ENCODE measurements at places on chromosomes 12 and 14.

DNA sequence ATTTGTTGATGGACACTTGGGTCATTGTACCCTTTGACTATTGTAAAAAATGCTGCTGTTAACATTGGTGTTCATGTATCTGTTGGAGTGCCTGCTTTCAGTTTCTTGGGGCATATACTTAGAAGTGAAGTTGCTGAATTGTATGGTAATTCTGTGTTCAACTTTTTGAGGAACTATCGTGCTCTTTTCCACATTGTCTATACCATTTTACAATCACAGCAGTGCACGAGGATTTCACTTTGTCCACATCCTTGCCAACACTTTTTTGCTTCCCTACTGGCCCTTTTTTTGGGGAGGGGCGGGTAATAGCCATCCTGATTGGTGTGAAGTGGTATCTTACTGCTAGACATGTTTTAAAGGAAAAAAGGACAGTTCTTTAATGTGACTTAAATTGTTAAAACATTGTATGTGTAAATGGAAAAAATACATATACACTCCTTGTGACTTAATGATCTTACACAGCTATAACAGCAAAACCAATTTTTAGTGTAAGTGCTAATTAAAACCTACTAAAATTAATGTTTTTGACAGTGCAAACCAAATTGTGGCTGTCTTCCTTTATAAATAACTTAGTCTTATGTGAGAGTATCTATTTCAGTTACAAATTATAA is 52.7 kb downstream of the WNK1 start:
- no peak for DNase-seq

GRCh38 chr12:130100634-130101362 is 61.5 kb upstream of the FZD10 start:
- DNase-seq: no peak

GRCh38 chr14:104217486-104218360 is 79.3 kb downstream of the KIF26A start:
- DNase-seq: no peak

DNA sequence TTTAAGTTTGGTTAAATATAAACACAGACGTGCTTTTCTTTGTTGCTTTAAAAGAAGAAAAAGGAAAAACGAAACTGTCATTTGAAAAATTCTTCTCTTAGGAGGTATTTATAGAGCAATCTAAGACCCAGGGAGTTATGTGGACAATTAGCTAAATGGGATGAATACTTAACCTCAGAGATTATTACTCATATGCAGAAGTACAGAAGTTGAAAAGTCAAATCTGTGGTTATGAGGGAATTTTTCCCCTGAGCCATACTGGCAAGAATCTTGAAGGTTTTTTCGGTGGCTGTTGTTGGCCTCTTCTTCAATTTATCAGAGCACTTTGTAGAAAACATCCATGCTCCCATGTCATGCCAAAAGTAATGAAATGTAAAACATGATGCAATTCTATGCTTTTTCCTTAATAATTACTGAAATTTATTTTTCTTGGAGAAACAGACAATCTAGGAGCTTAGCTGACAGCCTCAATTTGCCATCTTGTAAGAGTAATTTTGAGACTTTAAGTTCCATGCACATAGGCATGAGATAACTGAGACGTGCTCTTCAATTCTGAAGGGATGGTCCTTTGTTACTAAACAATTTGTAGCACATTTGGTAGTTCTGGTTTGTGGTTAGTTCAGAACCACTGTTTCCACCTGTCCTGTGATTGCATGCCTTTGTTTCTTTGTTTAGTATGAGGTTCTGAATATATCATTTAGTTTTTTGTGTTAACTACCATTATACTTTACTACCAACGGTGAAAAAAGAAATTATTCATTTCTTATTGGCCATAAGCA is 126.6 kb downstream of the BCAT1 start:
- DNase-seq: peak; percentile 56

DNA sequence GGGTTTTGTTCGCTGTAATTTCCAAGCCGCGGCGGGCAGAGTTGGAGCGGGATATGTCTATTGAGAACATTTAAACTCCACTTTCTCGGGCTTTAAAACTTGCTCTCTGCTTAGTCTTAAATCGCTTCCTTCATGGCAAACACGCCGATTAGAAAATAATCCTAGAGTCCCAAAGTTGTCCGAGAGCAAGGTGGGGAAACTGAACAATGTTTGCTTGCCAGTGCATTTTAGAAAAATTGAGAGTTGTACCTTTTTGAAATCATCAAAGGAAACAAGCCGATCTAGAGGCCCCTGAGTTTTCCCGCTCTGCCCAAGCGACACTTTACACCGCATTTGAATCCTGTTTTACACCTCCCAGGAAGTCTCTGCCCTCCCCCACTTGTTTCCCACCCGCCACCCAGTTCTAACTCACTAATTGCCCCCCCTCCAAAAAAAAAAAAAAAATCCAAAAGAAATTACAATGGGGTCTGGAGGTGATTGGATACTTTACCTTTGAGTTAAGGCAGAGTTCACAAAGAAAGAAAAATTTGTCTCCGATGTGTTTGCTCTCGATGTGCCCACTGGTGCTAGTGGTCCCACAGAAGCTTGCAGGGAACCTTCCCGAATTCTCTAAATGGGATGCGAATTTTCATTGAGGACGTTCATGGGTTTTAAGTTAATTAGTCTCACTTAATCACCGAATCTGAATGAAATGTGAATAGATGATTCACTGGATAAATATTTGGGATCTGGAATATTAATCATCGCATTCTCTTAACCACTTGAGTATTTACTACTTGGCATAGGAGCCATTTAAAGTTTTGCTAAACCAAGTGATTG is 2.3 kb downstream of the HMGA2 start:
- peak; percentile 71 for DNase-seq

GRCh38 chr12:15910468-15910863 is 666 bp upstream of the DERA start:
- DNase-seq: no peak

DNA sequence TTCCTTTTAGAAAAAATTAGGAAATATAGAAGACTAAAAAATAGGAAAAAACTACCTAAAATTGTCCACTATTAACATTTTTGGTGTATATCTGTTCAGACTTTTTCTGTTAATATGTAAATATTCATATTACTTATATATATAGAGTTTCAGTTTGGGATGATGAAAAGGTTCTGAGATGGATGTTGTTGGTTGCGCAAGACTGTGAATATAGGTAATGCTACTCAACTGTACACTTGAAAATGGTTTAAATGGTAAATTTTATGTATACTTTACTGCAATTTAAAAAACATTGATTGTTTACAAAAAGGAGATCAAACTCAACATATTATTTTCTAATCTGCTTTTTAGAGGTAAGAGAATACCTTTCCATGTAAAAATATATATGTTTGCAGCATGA is 200.9 kb downstream of the RAD51B start:
- DNase-seq: no peak

DNA sequence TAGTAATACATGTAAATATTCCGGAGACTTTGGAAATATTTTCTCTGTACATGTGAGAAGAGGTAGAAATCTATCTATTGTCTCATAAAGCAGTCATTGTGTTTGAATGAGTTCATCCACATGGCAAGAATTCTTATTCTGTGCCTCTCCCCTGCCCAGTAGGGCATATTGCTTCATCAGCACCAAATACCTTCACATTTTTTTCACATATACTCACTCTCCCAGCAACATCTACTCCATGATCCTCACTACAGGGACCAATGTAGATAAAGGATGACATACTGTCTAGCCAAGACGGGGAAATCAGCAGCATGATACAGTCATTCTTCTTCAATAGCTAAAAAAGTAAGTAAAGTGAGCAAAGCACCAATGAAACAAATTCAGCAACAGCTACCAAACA is 1.3 kb upstream of the TAS2R14 start:
- peak; percentile 22 for DNase-seq

- DNase-seq: no peak
Measured at GRCh38 chr14:50954811-50955372, 10.6 kb upstream of the PYGL start.

- DNase-seq: no peak
Measured at GRCh38 chr12:10365696-10366405, 24.0 kb downstream of the KLRK1 start.

- no peak for DNase-seq
Measured at GRCh38 chr12:6222078-6222654, 22.0 kb downstream of the CD9 start.

- DNase-seq: no peak
Measured at GRCh38 chr14:52049271-52049670, 19.6 kb downstream of the NID2 start.

GRCh38 chr12:116346741-116347140 is 69.2 kb upstream of the MED13L start:
- peak; percentile 84 for DNase-seq

GRCh38 chr12:70154087-70154638 is 89.1 kb upstream of the CNOT2 start:
- DNase-seq: no peak

DNA sequence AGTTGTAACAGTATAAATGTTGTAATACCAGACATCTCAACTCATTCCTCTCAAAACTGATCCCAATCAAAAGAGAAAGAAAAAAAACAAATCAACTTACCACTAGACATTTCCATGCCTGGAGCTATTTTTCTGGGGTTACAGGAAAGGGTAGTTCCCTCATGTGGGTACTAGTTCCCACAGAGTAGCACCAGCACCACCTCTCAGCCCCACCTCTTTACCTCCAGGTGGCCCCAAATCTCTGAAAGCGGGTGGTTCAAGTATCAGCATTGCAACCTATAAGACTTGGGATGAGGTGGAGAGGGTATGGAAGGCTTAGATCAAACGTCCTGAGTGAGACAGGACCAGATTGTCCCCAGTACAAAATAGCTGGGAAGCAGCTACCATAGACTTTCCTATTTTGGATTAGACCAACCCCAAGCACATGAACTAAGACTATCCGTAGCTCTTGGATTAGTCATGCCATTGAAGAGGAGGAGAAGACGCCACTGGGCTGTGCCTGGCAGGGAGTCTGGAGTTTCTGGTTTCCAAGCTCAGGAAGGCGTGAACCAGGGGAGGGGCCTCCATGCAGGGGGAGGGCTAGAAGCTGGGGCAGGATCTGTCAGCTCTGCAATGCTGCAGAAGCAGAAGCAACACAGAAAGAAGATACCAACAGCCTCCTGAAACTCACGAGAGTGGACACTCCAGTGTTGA is at the start of gene SLC39A2:
SLC39A2 (plus strand) TSS at position 620 of the 693 bp plus-strand sequence. CDS start 154 bp downstream, outside the sequence.
- peak; percentile 24 for DNase-seq

GRCh38 chr14:37081218-37081617 is 91.2 kb downstream of the SLC25A21 start:
- no peak for DNase-seq

DNA sequence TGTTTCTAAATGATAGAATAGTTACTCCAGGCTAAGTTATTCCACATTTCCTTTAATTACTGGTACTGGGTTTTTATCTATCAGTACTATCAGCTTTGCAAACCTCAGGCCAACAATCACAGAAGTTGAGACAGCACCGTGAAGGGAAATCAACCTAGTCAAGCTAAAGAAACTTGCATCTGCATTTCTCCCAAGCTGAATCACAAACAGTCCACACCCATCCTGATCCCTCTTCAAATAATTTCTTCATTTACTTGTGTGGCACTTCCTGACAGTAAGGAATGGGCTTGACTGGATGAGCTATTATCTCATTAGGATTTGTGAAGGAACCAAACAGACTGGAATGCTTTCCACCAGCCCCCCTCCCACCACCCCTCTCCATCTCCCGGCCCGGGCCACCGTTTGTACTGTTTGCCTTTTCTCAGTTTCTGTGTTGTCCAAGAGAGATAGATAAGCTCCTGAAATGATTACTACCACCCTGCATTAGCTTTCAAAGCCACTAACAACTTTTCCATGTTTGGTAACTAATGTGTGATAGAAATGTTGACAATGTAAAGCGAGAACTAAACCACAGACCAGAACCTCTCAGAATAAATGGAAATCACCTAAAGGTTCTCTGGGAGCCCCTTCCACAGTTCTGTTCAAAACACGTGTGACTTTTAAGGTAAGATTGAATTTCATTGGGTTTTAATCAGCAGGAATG is 236.3 kb downstream of the SLC25A21 start:
- DNase-seq: no peak

- DNase-seq: no peak
Measured at GRCh38 chr12:125247477-125247876, 182.2 kb downstream of the AACS start.

DNA sequence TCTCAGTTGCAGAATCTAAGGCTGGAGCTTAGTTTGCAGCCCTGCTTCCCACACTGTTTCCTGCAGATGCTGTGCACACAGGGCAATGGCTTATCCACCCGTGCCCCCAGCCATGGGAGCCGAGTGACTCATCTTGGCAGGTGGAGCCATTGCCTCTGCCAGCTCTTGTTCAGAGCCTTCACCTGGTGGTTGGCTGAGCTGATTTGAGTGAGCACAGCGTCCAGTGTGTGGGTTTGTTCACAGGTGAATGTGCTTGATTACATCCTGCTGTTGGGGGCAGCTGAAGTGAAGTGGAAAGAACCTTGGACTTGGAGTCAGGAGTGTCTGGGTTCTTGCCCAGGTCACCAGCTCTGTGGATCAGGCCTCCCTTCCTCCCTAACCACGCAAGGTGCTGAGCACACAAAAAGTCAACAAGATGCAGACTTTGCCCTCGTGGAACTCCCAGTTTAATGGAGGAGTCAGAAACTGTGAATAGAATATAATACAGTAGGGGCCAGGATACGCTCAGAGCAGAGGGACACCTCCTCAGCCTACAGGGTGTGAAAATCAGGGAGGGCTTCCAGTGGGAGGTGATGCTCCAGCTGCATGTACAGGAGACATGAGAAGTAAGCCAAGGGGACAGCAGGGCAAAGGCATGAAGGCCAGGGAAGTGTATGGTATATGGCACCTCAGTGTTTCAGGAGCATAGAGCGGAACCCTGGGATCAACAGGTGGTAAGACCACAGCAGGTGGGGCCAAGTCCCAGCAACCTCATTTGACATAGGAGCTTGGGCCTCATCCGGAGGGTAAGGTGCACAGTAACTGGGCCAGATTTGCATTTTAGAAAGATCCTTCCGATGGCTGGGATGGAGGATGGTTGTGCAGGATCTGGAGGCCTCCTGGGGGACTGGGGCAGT is 22.8 kb downstream of the JDP2 start:
- no peak for DNase-seq

GRCh38 chr12:46389031-46389616 is 16.6 kb upstream of the SLC38A2 start:
- DNase-seq: peak; percentile 99

DNA sequence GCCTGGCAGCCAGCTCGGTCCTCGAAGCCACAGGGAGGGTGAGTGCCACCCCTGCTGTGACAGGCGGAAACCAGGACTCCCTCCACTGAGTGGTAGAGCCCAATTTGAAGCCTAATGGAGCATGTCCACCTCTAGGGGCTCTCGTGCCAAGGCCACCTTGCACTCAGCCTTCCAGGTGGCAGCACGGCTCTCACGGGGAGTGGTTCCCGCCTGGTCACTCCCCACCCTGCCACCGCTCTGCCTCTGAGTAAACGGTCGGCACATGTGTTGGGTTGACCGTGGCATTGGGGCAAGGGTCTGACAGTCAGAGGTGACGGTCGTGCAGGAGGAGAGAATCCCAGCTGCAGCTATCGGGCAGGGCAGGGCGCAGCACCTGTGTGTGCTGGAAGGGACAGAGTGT is 34.8 kb downstream of the IL31 start:
- no peak for DNase-seq

GRCh38 chr12:11578461-11578993 is 70.9 kb upstream of the ETV6 start:
- DNase-seq: no peak
